ENCODE measurements at places on chromosomes 7 and 10. TPM values are rescaled to one million over a fixed set of nuclear protein-coding genes. Genes with fewer than 3 reads are reported as not detected.

Gene AKR1B15
- total RNA-seq, result 2.3 TPM

- peak; percentile 73 for DNase-seq
These were observed 340.7 kb upstream of the MKI67 start for GRCh38 chr10:128466831-128467371.

GRCh38 chr10:44186150-44186549 is 198.7 kb downstream of the CXCL12 start:
- no peak for DNase-seq

DNA sequence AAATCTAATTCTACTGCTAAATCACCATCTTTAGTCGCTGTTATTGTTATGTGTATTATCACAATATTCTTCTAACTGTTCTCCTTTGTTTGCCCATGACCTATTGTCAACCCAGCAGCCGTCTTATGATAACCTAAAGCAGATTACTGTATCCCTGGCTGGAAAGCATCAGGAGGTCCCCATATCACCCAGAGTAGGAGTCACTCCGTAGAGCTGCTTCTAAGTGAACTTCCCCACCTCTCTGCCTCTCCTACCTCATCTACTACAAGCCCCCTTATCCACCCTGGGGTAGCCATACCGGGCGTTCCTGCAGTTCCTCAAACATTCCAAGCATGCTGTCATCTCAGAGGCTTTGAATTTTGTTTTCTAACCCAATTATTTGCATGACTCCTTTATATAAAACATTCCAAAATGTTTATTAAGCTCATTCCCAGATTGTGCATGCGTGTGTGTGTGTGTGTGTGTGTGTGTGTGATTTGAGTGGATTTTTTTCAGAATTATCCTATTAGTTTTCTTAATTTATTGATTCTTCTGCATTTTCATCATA is 39.7 kb downstream of the POU6F2 start:
- no peak for DNase-seq

DNA sequence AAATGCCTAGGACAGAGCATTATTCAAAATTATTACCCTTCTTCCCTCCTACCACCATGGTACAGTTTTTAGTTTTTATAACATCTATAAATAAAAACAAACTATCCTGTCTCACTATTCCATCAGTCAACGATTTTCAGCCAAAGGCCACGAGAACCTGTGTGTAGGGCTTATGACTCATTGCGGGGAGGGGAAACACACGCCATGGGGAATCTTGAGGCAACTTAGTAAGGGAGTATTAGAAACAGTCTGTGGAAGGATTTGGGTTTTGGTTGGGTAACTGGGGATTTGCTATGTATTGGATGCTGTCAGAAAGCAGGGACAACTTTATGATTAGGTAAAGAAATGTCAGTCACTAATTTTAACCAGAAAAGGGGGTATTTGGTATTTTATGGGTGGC is 14.7 kb downstream of the GPR141 start:
- DNase-seq, result no peak

Gene GATA3
- 5.5 TPM for total RNA-seq

GRCh38 chr10:121975295-121976086 is 474 bp upstream of the NSMCE4A start:
- no peak for DNase-seq

- DNase-seq, result peak; percentile 99
These were observed at the start of gene HNRNPA2B1 for GRCh38 chr7:26200444-26201246. Gene HNRNPA2B1, minus strand, starts transcription at chr7:26200746. Its CDS starts 169 bp downstream, at chr7:26200577.

Gene ARPC1B
- total RNA-seq, result 159 TPM

- DNase-seq, result no peak
These were observed 281.1 kb downstream of the ELFN1 start for GRCh38 chr7:1951159-1951536.

Gene FOXI2
- not detected for total RNA-seq

Gene RBP4
- 977 TPM for total RNA-seq

DNA sequence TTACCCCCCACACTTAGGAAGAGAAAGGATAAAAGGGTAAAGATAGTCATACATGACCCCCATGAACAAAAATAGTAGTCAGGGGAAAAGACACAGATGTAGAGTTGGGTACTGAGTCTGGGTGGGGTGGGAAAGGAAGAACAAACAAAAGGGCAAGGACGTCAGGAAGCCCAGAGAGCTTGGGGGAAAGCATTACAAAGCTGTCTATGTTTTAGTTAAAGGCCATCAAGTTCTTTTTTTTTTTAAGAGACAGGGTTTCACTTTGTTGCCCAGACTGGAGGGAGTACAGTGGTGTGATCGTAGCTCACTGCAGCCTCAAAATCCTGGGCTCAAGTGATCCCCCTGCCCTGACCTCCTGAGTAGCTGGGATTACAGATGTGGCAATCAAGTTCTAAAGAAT is 98.4 kb upstream of the PDLIM1 start:
- DNase-seq, result no peak

DNA sequence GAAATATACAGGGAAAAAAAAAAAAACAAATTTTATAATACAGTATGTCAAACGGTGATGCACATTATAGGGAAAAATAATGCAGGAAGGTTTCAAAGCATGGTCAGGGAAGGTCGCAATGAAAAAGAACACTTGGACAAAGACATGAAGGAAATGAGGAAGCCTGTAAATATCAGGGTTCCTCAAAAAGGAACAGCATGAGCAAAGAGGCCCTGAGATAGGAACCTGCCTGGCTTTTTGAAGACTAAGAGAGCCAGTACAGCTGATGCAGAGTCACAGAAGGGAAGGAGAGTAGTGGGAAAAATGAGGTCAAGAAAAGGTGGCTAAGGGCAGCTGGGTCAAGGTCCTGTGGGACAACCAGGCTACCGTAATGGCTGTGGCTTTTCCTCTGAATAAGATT is 1.9 kb downstream of the VPS41 start:
- no peak for DNase-seq

Gene VPS37D
- total RNA-seq, result 2.0 TPM

GRCh38 chr10:22764639-22765038 is 50.3 kb upstream of the PIP4K2A start:
- no peak for DNase-seq

- DNase-seq, result peak; percentile 93
These were observed 120.9 kb downstream of the C10orf105 start for GRCh38 chr10:71598621-71599055.

DNA sequence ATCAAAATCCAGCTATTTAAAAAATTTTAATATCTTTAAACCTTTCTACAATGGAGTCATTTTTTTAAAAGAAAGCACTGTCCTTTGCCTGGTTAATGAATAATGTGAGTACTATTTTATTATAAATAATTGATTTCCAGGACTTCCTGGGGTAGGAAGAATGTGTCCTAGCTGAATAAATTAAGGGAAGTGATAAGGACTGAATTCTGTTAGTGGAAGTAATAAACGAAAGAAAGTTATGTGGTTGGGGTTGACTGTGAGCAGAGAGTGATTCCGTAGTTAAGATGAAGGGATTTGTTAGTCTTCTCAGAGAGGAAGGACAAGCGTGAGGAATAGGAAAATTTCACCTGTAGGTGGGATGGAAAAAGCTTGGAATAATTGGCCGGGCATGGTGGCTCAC is 59.1 kb downstream of the AHCYL2 start:
- DNase-seq, result no peak

GRCh38 chr10:104034401-104035193 is 51.1 kb downstream of the COL17A1 start:
- no peak for DNase-seq

- no peak for DNase-seq
These were observed 42.3 kb upstream of the SGCE start for GRCh38 chr7:94698275-94698674.

DNA sequence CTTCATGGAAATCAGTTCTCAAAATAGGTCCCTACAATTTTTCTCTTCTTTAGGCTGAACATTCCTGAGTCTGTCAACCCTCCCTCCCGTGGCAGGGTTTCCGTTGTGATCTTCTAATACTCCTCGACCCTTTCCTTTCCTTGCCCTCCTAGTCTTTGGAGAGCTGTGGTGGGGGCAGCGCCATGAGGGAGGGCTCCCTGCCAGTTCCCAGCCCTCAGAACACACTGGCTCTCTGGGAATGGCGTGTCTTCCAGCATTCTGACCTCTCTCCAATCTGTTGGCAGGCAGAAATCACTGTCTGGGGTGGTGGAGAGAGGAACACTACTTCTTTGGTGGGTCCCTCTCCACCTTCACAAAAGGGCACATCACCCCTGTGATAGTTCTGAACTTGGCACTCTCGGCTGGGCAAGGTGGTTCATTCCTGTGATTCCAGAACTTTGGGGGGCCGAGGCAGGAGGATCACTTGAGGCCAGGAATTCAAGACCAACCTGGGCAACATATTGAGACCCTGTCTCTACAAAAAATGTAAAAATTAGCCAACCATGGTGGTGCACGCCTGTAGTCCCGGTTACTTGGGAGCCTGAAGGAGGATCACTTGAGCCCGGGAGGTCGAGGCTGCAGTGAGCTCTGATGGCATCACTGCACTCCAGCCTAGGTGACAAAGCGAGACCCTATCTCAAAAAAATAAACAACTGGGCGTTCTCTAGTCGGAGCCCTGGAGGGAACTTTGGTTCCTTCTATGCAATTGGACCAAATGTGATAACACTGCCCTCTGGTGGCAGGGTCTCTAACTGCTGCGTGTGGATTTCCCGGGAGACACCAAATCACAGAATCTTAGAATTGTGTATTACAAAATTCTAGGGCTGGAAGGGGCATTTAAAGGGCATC is 13.1 kb upstream of the ARPC1A start:
- DNase-seq, result peak; percentile 79

Gene SERPINE1
- total RNA-seq, result 130 TPM

- no peak for DNase-seq
These were observed 734.4 kb downstream of the PARD3 start for GRCh38 chr10:34080485-34081346.

Gene ACTR3C
- 2.6 TPM for total RNA-seq

Gene KCTD7
- total RNA-seq, result 7.9 TPM

Gene FAM25A
- total RNA-seq, result not detected

Gene NKX1-2
- total RNA-seq, result not detected

GRCh38 chr10:30782537-30783461 is 153.2 kb upstream of the LYZL2 start:
- DNase-seq, result no peak

Gene GRM3
- not detected for total RNA-seq

- DNase-seq, result no peak
These were observed 18.3 kb downstream of the ADAMTS14 start for GRCh38 chr10:70690589-70690988.

Data from mesenteric fat pad (tissue), 1 donor.